Karpas-422 (cell line): ENCODE measurements at places on chromosomes 7 and 10.

- DNase-seq: peak; percentile 96
These were observed 972.5 kb upstream of the CELF2 start for GRCh38 chr10:10044922-10045764.

DNA sequence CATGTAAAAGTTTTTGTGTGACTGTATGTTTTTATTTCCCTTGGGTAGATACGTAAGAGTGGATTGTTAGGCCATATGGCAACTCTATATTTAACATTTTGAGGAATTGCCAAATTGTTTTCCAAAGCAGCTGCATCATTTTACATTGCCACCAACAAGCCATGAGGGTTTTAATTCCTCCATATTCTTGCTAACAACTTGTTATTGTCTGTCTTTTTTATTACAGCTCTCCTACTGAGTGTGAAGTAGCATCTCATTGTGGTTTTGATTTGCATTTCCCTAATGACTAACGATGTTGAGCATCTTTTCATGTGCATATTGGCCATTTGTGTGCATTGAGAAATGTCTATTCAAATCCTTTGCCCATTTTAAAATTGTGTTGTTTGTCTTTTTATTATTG lies 94.9 kb downstream of the CARD11 start:
- DNase-seq: no peak

DNA sequence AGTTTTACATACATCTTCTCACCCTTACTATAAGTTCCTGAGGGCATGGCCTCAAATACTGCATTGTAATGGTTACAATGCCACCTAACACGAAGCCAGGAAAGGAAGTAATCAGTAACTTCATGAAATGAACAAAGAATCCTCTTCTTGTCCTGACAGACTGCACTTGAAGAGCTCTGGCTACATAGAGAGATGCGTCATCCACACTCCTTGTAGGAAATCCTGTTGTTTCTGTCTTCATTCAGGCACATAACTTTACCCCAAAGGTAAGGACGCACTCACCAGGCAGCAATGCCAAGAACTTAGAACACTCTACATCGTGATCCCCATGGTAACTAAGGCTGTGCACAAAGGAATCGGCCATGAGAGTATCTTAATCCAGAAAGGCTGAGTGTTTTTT lies 80.3 kb upstream of the ARID5B start:
- DNase-seq: no peak

DNA sequence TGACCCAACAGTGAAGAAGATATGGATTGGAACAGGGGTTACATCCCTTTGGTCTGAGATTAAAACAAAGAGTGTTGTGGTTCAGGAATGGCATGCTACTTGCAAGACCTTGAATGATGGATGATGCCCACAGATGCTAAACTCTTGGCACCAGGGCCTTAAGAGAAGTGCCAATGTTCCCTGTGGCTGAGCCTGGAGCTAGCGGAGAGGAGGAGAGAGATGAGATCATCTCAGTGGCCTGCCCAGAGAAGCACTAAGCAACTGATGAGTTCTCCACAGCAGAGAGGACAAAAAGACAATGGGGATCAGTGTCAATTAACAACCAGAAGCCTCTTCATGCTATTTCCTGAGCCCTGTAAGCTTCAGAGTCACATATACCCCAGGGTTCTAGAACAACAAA lies 97.8 kb downstream of the ELAPOR2 start:
- no peak for DNase-seq

GRCh38 chr7:69363136-69363535 lies 235.1 kb upstream of the AUTS2 start:
- DNase-seq: no peak

DNA sequence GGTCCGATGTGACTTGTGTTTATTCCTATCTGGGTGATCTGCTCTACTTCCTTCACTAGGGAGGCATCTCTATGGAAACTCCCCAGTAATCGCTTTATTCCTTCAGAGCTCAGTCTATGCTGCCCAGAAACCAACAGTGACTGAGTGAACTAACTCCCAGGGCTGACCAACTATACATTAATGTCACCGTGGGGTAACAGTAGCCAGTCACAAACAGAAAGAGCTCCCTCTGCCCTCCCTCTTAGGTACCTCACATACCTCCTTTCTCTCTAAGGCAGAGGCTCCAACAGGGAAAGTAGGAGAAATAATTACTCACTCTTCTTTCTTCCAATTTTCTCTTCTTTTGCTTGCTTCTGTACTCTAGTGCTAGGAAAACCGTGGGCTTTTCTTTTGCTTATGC lies 855.0 kb downstream of the REEP3 start:
- no peak for DNase-seq

GRCh38 chr7:42940985-42941847 lies 9.0 kb downstream of the MRPL32 start:
- DNase-seq: peak; percentile 89

GRCh38 chr10:21604651-21605050 lies 70.6 kb downstream of the MLLT10 start:
- peak; percentile 66 for DNase-seq

DNA sequence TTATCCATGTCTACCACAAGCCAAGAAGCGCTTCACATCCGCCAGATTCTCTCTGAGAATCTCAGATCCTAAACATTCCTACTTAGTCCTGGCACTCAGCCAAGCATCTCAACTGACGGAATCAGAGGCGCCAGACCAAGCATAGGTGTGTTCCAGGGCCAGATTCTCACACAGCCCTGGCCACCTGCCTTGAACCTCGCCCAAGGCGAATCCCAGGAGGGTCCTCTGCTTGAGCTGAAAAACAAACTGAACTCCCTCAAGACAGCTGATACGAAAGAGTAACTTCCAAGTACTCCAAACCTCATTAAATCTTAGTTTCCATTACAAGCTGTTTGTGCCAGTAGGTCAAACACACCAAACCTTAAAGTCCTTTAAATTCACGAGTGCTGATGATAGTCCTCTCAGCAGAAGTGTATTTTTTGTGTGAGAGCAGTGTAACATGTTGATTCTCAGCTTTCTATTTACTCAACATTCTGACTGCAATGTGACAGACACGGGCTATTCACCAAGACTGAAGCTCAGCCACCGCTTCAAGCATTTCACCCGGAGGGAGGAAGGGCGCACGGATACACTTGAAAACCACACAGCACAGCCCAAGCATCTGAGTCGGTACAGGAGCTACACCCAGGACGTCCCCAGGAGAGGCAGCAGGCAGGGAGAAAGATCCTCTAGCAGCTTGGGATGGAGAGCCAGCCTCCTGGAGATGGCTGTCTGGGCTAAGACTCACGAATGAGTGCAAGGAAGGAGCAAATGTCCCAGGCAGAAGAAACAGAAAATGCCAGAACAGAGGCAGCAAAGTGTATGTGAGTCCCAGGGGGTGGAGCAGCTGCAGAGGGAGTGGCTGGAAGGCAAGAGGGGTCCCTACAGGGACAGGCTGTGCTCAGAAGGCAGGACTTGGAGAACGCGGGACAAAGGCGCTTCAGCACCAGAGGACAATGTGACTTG lies 6.0 kb downstream of the PARD3 start:
- no peak for DNase-seq

- no peak for DNase-seq
These were observed 46.1 kb upstream of the PPP2R2D start for GRCh38 chr10:131854579-131855335.

GRCh38 chr7:5207131-5207530 lies 17.1 kb downstream of the WIPI2 start:
- no peak for DNase-seq

GRCh38 chr10:2878818-2879217 lies 188.5 kb upstream of the PFKP start:
- DNase-seq: peak; percentile 80

DNA sequence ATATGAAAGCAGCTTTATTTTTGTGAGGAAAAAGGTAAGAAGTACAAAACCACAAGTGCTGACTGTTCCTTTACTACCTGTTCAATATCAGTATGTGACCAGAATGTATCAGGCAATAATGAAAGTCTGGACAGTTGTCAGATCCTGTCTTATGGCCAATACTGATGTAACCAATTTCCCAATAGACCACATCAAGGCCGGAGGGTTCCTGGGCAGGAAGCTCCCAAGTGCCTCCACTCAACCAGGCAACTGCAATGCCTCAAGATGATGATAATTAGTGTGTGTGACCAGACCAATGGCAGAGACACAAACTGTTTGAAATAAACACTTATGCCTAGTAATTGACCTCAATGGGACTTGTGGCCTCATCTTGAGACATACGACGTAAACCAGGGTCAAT lies 149.4 kb upstream of the ASAH2 start:
- no peak for DNase-seq
